Stimulated activated CD8-positive, alpha-beta memory T cell treated with anti-CD3 and anti-CD28 coated beads, Interleukin-7, amount 100 ng/mL, for 48 hours (primary cell): ENCODE measurements at places on chromosomes 2 and 18.

GRCh38 chr18:23438608-23439366 is 14.3 kb upstream of the RIOK3 start:
- no peak for DNase-seq

GRCh38 chr18:75916624-75916982 is 489.1 kb upstream of the SMIM21 start:
- DNase-seq = no peak

GRCh38 chr18:22682720-22683119 is 250.4 kb upstream of the RBBP8 start:
- DNase-seq = no peak

DNA sequence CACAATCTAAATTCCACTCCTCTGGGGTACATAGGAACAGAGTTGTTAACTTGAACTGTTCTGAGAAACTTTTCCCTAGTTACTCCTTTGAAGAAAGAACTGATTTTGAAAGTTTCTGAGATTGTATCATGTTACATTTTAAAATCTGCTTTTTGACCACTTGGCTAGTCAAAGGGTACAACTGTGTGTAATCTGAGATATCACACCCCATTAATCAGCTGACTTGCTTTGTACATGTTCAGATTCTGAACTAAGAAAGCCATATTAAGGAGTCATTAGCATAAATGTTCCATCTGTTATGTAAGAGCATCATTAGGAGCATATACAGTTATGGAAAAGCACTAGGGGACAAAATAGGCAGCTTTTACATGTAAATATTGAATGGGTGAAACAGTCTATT is 3.8 kb upstream of the WDR35 start:
- DNase-seq = no peak

- DNase-seq = no peak
Measured at GRCh38 chr2:217225596-217225995, 365.7 kb upstream of the TNP1 start.

DNA sequence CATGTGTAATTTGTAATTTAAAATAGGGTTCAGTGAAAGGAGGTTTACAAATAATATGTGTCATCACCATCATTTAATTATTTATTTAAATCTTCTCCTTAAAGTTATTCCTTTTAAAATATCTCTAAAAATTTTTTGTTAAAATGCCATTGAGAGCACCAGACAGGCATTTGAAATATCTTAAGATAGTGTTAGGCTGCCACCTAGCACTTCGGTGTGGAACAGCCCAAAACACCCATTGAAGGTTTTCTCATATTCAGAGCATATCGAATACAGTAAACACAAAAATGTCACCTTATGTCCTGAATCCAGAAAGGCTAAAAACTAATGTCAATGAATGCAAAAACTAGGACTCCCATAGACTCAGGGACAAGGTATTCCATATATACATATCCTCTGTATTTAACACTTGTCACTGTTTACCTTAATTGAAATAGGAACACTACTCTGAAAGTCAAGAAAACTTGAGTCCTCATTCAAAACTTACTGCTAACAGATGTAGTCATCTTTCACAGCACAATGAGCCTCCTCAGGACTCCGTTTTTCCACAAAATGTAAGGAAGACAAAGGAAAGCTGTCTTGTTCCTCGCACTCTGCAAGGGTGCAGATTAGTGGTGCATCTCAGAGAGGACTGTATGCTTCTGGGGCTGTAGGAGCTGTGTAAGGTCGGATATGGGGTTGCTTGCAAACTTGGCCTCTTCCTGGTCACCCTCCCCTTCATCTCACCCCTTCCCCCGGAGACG is 329.5 kb downstream of the PAX3 start:
- no peak for DNase-seq

DNA sequence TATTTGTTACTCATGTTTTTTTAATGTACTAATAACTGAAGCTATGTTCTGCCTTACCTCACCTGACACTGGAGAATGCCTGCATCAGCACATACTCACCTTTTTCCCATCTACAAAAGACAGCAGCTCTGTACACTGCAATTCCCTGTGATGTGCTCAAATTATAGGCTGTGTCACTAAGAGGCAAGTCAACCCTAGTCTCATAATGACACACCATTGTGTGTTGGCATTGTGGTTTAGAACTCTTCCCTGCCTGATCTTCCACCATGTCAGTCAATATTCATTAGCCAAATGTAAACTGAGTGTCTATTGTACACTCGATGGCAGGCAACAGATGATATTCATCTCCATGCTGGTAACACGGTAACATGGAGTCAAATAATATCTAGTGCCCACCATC is 332.1 kb upstream of the TCF4 start:
- DNase-seq = no peak

GRCh38 chr2:28972778-28973335 is 8.2 kb upstream of the TOGARAM2 start:
- no peak for DNase-seq

- no peak for DNase-seq
Measured at GRCh38 chr2:215722986-215723630, 287.2 kb upstream of the FN1 start.

- no peak for DNase-seq
Measured at GRCh38 chr18:10399465-10399864, 55.0 kb upstream of the APCDD1 start.

DNA sequence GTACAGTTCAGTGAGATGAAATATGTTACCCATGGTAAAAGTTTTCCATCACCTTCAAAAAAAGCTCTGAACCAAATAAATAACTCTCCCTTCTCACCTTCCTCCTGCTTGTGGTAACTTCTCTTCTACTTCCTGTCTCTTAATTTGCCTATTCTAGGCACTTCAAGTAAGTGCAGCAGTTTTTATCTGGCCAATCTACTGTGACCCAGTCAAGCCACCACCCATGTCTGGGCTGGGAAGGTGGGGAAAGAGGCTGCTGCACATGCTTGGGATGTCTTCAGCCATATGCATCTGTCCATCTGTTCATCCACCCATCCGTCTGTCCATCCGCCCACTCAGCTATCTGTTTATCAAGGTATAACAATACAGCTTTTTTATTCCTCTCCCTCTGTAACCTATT is 31.6 kb downstream of the ZNF532 start:
- DNase-seq = no peak

DNA sequence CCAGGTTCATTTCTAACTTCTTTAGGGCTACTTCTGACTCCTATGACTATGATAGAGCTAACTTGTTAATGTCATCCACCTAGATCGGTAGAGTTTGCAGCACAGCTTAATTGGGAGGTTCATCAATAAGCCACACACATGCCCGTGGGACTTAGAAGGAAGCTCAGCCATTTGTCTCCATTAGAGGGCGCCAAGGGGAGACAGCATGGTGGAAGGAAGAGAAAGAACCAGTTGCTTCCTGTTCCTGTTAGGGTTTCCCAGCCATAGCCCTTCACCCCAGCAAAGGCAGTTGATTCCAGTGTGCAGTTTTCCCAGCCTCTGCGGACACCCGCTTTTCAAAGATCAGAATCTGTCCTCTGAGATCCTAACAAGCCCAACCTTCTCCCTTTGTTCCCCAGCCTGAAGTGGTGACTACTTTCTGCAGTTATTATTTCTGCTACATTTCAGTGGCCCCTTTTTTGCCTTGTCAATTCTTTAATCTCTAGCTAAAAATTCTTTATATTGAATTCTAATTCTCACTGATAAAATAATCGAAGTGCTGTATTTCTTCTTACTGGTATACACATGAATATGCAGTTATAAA is 30.3 kb downstream of the MAIP1 start:
- no peak for DNase-seq

GRCh38 chr18:52577795-52578194 is 237.8 kb downstream of the DCC start:
- DNase-seq = no peak

DNA sequence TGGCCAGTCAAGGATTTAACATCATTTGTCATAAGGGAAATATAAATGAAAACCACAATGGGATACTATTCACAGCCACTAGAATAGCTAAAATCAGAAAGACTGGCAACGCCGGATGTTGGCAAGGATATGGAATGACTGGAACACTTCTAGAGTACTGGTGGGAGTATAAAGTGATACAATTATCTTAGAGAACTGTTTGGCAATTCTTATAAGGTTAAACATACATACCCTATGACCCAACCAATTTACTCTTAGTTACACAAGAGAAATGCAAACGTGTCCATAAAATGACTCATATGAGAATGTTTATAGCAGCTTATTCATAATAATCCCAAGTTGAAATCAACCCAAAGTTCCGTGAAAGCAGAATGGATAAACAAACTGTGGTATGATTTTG is 35.1 kb downstream of the MAPK4 start:
- no peak for DNase-seq

GRCh38 chr2:224796695-224797305 is 80.6 kb upstream of the CCDC195 start:
- DNase-seq = no peak

DNA sequence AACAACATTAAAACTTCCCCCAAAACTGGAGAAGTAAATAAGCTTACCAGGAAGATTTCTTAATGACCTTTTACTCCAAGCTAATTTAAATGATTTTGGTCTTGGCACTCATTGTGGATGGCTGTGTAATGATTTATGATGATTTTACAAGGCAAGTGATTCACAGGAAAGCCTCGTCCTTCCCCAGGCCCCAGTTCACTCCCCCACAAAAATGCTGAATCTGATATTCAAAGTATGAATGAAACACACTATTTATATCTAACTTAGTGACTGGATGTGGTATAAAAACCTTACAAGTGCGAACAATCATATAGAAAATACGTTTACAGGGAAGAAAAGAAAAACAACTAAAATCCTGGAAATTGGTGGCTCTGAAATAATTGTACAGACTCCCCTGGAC is 49.8 kb downstream of the ZNF516 start:
- no peak for DNase-seq

DNA sequence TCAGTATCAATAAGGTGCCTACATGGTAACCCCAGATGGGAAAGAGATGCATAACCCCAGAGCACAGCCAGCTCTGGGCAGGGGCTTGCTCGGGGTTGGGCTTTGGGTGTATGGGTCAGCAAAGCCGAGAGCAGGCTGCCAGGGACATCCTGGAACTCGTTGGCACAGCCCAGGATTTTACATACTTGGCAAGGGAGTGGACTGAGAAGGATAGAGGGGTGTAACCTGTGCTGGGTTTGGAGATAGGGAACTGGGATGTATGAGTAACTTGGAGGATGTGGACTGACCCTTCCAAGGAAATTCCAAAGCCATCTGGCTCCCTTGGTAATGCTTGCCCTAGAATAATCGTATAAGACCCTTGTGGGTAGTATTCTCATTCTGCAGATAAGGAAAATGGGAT is 44.2 kb downstream of the GPR39 start:
- DNase-seq = no peak

DNA sequence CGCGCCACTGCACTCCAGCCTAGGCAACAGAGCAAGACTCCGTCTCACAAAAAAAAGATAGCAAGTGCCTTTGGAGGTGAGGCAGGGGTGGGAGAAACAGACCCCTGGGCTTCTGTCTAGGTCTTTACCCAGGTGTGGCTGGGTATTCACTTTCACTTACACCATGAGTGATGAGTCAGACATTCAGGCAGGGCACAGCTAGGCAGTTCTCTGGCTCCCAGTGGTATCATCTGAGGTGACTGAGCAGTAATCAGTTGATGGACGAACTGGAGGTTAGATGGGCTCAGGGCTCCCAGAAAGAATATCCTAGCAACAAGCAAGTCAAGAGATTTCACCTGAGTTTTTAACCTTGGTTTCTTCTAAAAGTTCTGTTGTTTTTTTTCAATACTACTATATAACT is 107.0 kb upstream of the RAB6C start:
- DNase-seq = no peak

- DNase-seq = no peak
Measured at GRCh38 chr18:63970809-63971205, 926 bp downstream of the SERPINB8 start.

GRCh38 chr2:11097854-11098387 is 57.3 kb upstream of the SLC66A3 start:
- no peak for DNase-seq

GRCh38 chr2:128781585-128782385 is 463.1 kb upstream of the HS6ST1 start:
- no peak for DNase-seq

- no peak for DNase-seq
Measured at GRCh38 chr2:173184031-173185004, 108.7 kb downstream of the MAP3K20 start.

GRCh38 chr2:46508759-46509158 is 29.4 kb downstream of the TMEM247 start:
- DNase-seq = no peak

GRCh38 chr2:229313591-229313990 is 42.5 kb upstream of the PID1 start:
- DNase-seq = no peak

- DNase-seq = no peak
Measured at GRCh38 chr2:66679442-66679841, 244.5 kb downstream of the MEIS1 start.

DNA sequence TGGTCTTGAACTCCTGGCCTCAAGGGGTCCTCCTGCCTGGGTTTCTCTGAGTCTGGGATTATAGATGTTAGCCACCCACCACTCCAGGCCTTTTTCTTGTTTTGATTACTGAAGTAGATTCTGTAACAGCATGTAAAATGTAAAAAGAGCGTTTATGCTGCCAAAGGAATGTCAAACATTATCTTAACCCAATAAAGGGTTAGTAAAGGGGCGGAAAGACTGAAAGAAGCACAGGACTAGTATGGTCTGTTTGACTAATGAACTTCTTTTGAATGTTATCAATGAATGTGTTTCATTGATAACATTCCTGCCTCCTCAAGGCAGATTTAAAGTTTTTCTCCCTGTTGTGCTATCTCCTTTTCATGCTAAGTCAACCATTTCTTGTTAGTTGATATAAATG is 29.4 kb downstream of the GPD2 start:
- DNase-seq = no peak

GRCh38 chr2:112465382-112465781 is 16.6 kb upstream of the TTL start:
- no peak for DNase-seq

GRCh38 chr2:54208364-54209240 is 47.4 kb downstream of the TSPYL6 start:
- DNase-seq = no peak

- DNase-seq = no peak
Measured at GRCh38 chr2:217222309-217222910, 362.5 kb upstream of the TNP1 start.

GRCh38 chr2:238105506-238106338 is 5.6 kb downstream of the ESPNL start:
- DNase-seq = no peak

GRCh38 chr2:161533218-161533617 is 91.0 kb upstream of the SLC4A10 start:
- DNase-seq = no peak

DNA sequence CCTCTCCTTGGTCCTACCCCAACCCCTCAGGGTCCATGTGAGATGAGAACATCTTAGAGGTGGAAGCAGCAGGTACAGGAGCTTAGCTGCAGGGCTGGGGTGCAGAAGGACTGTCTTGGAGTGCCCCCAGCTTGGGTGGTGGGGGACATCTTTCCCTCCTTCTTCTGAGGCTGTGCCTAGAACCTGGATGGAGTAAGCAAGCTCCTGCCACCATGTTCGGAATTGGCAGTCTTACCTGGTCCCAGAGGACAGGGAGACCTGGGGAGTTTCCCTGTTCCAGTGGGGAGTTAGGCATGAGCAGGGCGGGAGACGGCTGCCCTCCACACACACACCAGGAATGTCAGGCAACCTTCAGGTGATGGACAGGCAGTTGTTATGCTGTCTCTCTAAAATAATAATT is 131.0 kb upstream of the COPS8 start:
- no peak for DNase-seq
